ENCODE measurements at places on chromosomes 5 and 9. TPM values are rescaled to one million over a fixed set of nuclear protein-coding genes. Genes with fewer than 3 reads are reported as not detected.

The SLC22A4 gene
- 2.8 TPM for total RNA-seq

The ANKRD18B gene
- 0.11 TPM for total RNA-seq

The ADGRV1 gene
- total RNA-seq = 1.8 TPM

The OBP2B gene
- total RNA-seq = not detected

The PRRC1 gene
- total RNA-seq = 34.6 TPM

The GABRA1 gene
- not detected for total RNA-seq

The PRLR gene
- 0.31 TPM for total RNA-seq

The CCDC192 gene
- total RNA-seq = not detected

The RASEF gene
- 0.16 TPM for total RNA-seq

The POLK gene
- 19.1 TPM for total RNA-seq

The HTR4 gene
- total RNA-seq = 7.9 TPM

The TMOD1 gene
- 122 TPM for total RNA-seq

The PLPPR1 gene
- total RNA-seq = not detected

The C6 gene
- total RNA-seq = 54.4 TPM

The DDX4 gene
- total RNA-seq = not detected

The TMEM171 gene
- 0.59 TPM for total RNA-seq

GRCh38 chr5:158389786-158390185 is 530.8 kb upstream of the CLINT1 start:
- no peak for DNase-seq

GRCh38 chr9:120177121-120177520 is 402.8 kb downstream of the CDK5RAP2 start:
- DNase-seq = no peak

DNA sequence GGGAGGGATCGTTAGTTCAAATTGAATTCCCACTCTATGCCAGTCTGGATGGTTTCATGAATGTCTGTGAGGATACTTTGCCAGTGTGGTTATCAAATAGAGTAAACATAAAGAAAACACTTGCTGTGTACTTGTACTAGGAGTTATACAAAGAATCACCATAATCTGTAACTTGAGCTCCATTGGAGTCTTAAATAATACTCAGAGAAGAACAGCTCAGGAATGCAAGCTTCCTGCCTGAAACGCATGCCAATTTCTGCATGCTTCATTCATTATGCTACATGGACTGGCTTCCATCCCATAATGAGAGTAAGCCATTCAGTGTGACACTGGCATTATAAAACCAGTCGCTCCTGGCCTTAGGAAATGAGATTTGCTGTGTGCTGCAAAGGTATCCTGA is 351.4 kb downstream of the SEMA5A start:
- DNase-seq = no peak

GRCh38 chr9:135801070-135801469 is 99.1 kb downstream of the KCNT1 start:
- no peak for DNase-seq

GRCh38 chr5:148541054-148541835 is 113.1 kb downstream of the HTR4 start:
- DNase-seq = no peak

DNA sequence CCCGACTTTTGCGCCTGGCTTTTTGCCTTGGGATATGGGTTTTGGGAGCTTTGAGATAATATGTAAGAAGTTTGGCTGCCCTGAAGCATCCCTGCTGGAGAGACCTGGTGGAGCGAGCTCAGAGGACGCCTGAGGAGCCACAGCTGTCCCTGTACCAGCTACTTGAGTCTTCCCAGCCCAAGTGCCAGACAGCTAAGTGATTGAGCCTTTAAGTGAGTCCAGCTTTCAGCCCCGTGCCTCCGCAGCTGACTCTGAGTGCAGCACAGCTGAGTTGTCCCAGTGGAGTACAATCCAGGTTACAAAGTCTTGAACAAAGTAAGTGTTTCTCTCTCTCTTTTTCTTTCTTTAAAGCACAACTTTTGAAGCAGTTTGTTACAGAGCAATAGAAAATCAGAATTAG is 203.8 kb upstream of the DAP start:
- no peak for DNase-seq

- DNase-seq = no peak
Measured at GRCh38 chr9:133740911-133741310, 2.8 kb upstream of the SARDH start.

GRCh38 chr5:82296929-82297328 is 18.8 kb upstream of the RPS23 start:
- no peak for DNase-seq

- no peak for DNase-seq
Measured at GRCh38 chr5:40437452-40437861, 242.3 kb upstream of the PTGER4 start.

- DNase-seq = no peak
Measured at GRCh38 chr5:175538576-175538975, 60.2 kb downstream of the SFXN1 start.

GRCh38 chr5:112551419-112552032 is 132.4 kb upstream of the EPB41L4A start:
- no peak for DNase-seq

DNA sequence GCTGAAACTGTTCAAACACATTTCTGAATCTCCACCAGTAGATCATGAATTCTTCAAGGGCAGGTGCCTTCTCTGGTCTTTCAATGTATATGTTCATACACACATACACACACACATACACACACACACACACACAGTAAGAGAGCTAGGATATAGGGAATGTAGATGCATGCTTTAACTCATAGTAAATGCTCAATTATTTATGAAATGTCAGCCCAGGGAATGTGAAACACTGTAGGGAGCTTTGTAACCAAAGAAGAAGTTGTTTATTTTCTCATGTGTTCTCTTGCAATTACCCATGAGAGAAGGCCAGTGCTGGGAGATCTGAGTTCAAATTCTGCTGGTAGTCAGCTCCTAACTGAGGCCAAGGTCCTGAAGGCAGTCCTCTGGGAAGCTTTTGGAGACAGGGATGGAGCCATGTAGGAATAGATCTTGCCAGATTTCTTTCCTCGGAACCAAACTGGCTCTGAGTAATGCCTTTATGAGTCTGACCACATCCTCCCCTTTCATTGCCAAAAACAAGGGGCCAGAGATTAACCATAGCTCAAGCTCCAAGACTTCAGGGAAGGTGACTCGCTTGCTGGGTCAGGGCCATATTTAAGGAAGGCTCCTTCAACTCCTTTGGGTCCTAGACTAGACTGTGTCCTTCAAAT is 487.0 kb upstream of the TNC start:
- no peak for DNase-seq

GRCh38 chr9:6128030-6128429 is 87.6 kb upstream of the IL33 start:
- DNase-seq = no peak

DNA sequence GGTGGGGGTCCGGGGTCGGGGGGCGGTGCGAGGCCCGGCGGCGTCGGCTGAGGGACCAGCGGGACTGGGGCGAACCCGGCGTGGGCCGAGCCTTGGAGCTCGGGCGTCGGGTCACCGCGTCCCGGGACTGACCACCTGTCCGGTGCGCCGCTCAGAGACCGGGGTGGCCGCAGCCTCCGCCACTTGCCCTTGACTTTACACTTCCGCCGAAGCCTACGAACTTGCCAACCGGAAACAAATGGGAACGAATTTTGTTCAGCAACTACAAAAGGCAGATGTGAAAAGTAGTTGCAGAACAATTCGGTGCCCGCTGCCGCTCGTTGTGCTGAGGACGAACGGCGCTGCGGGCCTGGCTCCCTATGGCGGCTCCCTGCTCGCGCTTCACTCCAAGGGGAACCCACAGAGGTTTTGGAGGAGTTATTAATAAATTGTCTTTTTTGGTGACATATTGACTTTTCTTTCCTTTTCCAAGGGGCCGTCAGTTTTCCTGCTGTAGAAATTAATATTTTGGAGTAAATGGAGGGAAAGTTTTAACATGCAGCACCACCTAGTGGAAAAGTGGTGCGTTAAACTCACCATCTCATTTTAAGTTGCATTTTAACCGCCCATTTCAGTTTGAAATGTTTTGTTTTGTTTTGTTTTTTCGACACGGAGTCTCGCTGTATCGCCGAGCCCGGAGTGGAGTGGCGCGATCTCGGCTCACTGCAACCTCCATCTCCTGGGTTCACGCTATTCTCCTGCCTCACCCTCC is 490 bp downstream of the PCBD2 start:
- peak; percentile 70 for DNase-seq

GRCh38 chr5:159096243-159096923 is 3.3 kb downstream of the EBF1 start:
- DNase-seq = no peak

GRCh38 chr5:79518718-79519117 is 4.8 kb upstream of the HOMER1 start:
- no peak for DNase-seq

DNA sequence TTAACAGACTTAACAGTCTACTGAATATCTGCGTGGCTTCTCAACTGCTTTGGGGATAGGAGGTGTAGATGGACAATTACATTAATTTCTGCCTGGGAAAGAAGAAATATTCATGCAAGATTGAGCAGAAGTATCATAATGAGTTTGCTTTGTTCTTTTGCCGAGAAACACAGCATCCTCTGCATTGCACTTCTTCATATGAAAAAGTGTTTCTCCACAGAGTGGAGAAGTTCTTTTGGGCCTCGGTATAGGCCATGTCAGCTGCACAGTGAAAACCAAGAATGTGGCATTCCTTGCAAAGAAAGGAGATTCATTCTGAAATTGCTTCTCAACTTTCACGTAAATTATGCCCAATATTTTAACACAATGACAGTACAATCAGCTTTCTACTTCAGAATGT is 17.6 kb upstream of the SNX2 start:
- no peak for DNase-seq

DNA sequence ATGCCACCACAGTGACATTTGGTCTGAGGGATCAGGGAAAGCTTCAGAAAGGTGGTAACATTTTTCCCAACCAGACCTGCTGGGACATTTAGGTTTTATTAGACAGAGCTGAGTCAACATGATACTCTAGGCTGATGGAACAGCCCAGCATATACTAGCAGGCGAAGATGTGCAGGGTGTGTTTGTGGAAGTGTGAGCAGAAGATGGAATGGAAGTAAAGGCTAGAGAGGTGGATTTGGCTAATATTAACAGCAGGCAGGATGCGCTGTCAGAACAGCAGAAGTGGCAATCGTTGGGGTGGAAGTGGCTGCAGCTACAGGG is 340.6 kb downstream of the ASTN2 start:
- no peak for DNase-seq

GRCh38 chr5:119420169-119420568 is 32.1 kb upstream of the HSD17B4 start:
- DNase-seq = no peak

- no peak for DNase-seq
Measured at GRCh38 chr5:120749737-120750136, 285.6 kb downstream of the PRR16 start.

DNA sequence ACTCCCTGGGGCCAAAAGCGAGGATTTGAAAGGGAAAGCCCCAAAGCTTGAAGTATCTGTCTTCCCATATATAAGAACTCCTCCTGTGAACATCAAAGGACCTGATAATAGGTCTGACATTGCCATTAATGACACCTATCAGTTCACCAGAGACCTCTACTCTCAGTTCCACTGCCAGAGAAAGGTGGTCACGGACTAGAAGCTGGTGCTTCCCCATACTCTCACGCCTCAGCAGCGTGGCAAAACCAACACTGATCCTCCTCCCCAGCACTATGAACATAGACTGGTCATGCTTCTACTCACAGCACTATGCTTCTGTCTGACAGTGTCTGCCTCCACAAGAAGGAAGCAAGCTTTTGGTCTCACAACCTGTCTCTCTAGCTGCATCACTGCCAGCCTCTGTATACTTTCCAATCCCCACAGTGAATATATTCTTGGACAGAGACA is 37.9 kb downstream of the NRG2 start:
- DNase-seq = no peak

- peak; percentile 91 for DNase-seq
Measured at GRCh38 chr5:42950456-42951292, 89.4 kb downstream of the ANXA2R start.

DNA sequence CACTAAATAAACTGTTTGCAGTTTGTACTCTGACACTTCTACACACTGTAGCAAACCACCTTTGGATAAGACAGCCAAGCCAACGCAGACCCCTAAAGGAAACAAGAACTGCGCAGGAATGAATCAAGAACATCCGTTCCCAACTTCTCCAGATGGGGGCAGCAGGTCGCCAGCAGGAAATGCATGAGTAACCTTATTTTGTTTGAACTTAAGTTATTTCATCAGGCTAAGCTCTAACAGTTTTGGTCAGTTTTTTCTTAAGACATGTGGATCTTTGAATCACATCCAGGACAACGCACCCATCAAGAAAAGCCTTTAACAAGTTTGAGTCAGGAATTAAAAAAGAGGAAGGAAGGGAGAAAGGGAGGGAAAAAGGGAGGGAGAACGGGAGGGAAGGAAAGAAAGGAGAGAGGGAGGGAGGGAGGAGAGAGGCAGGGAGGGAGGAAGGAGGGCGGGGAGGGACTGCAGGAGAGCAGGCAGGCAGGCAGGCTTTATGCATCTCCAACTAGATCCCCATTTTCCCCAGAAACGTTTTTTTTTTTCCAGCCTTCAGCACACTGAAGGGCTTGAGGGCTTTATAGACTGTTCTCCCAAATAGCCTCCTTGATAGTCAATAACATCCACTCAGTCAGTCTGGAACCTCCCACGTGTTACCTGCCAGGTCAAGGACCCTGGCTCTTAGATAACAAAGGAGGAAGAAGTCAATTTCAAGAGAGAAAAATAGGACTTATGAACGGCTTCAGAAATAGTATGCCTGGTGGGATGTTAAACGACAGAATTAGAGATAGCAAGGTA is 22.2 kb downstream of the BHMT start:
- peak; percentile 83 for DNase-seq

GRCh38 chr5:152083231-152083630 is 158.6 kb upstream of the GLRA1 start:
- DNase-seq = no peak

GRCh38 chr9:89996773-89997172 is 392.0 kb downstream of the GADD45G start:
- no peak for DNase-seq

Data from right atrium auricular region (tissue), 2 donors.